Epithelial cell of alveolus of lung (primary cell): ENCODE measurements at places on chromosomes 12 and 14. TPM values are rescaled to one million over a fixed set of nuclear protein-coding genes. Genes with fewer than 3 reads are reported as not detected.

Gene TMCC3
- total RNA-seq: 0.08 and 1.6 TPM in 2 replicates

Gene FGD6
- 4.9 and 7.6 TPM in 2 replicates for total RNA-seq

Gene TSPAN19
- total RNA-seq: 0.13 TPM in 1 of 2 replicates, not detected in the other

Gene B3GNT4
- total RNA-seq: 0.16 and 1.4 TPM in 2 replicates

Gene SAMD15
- 0.39 and 0.48 TPM in 2 replicates for total RNA-seq

Gene EIF4B
- 476 and 883 TPM in 2 replicates for total RNA-seq

Gene SRRM4
- total RNA-seq: not detected in 2 replicates

Gene RNF212B
- not detected in 2 replicates for total RNA-seq

Gene SNRPF
- 12.1 and 14.9 TPM in 2 replicates for total RNA-seq

Gene LPAR5
- total RNA-seq: 0.65 TPM in 1 of 2 replicates, not detected in the other

Gene TOMM20L
- total RNA-seq: not detected in 2 replicates

Gene C12orf42
- not detected in 2 replicates for total RNA-seq

Gene AMHR2
- not detected in 2 replicates for total RNA-seq

Gene ADGRD1
- 0.40 and 0.78 TPM in 2 replicates for total RNA-seq

Gene RND1
- total RNA-seq: 3.4 TPM in 1 of 2 replicates, not detected in the other

Gene GPRC5D
- total RNA-seq: not detected in 2 replicates

Gene PLEK2
- total RNA-seq: 5.0 and 30.3 TPM in 2 replicates

Gene DCN
- total RNA-seq: 142 and 1,362 TPM in 2 replicates

Gene SLC17A8
- total RNA-seq: not detected in 2 replicates

Gene DNM1L
- total RNA-seq: 51.2 and 55.2 TPM in 2 replicates

Gene AICDA
- total RNA-seq: not detected in 2 replicates

Gene SLC39A5
- not detected in 2 replicates for total RNA-seq

Gene CDK2
- 24.5 and 46.2 TPM in 2 replicates for total RNA-seq

Gene EFS
- 21.6 and 34.2 TPM in 2 replicates for total RNA-seq

Gene SLC25A47
- 0.48 TPM in 1 of 2 replicates, not detected in the other for total RNA-seq

Gene TAS2R13
- under 0.01 and 2.8 TPM in 2 replicates for total RNA-seq

Gene GPR84
- 0.13 TPM in 1 of 2 replicates, not detected in the other for total RNA-seq

Gene FGD4
- total RNA-seq: 6.7 and 10.5 TPM in 2 replicates

Gene KCNK10
- not detected in 2 replicates for total RNA-seq

Gene FZD10
- total RNA-seq: 0.26 and 1.1 TPM in 2 replicates

Gene ZC2HC1C
- 0.39 and 3.8 TPM in 2 replicates for total RNA-seq

Gene INHBC
- not detected in 2 replicates for total RNA-seq

Gene COCH
- total RNA-seq: 0.39 and 0.72 TPM in 2 replicates

Gene PDE3A
- 3.6 and 20.3 TPM in 2 replicates for total RNA-seq

Gene PLEKHD1
- 0.08 TPM in 1 of 2 replicates, not detected in the other for total RNA-seq

Gene E2F7
- 4.6 and 10.3 TPM in 2 replicates for total RNA-seq

Gene HHIPL1
- total RNA-seq: 2.6 and 3.4 TPM in 2 replicates

Gene MYF6
- total RNA-seq: under 0.01 and 0.80 TPM in 2 replicates

Gene IRAK3
- total RNA-seq: 16.0 and 20.9 TPM in 2 replicates

Gene OAS2
- total RNA-seq: 2.2 TPM in 1 of 2 replicates, not detected in the other

Gene ACOT6
- total RNA-seq: not detected in 2 replicates

Gene APOF
- total RNA-seq: not detected in 2 replicates

Gene OXA1L
- total RNA-seq: 87.8 and 132 TPM in 2 replicates

Gene MYF5
- total RNA-seq: not detected in 2 replicates

Gene RAPGEF3
- 0.72 and 1.6 TPM in 2 replicates for total RNA-seq
